ENCODE measurements at places on chromosomes 6 and 20. TPM values are rescaled to one million over a fixed set of nuclear protein-coding genes. Genes with fewer than 3 reads are reported as not detected.

GRCh38 chr6:150203871-150204545 lies 61.2 kb downstream of the PPP1R14C start:
- no peaks in the 10 kb centered on the region for H3K4me1 ChIP-seq
- H3K27ac ChIP-seq: no peak overlapping the region
- DNase-seq: no peak

DNA sequence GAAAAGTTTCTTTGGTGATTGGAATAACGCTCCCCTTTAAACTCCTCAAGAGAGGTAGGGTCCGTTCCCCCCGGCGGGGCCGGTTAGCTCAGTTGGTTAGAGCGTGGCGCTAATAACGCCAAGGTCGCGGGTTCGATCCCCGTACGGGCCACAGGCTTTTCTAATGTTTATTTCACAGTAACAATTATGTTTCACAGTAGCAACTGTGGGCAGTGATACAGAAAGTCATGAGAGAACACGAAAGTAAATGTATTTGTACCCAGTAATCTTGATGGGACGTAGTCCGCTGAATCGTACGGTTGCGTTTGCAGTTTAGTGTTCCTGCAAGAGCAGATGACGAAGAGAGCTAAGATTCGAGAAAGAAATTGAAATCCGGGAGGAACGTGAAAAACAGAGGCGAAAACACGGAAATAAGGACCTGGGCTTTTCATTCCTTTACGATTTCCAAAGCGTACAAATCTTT lies 505.5 kb downstream of the PRIM2 start:
- H3K27ac ChIP-seq: no peak overlapping the region
- H3K27me3 ChIP-seq: no peaks in the 10 kb centered on the region
- no peaks in the 10 kb centered on the region for H3K4me1 ChIP-seq

Gene AVP
- total RNA-seq: not detected

GRCh38 chr6:162372106-162372505 lies 355.5 kb downstream of the PRKN start:
- DNase-seq: no peak
- H3K4me1 ChIP-seq: no peaks in the 10 kb centered on the region
- H3K27me3 ChIP-seq: no peaks in the 10 kb centered on the region
- no peaks in the 10 kb centered on the region for H3K36me3 ChIP-seq

DNA sequence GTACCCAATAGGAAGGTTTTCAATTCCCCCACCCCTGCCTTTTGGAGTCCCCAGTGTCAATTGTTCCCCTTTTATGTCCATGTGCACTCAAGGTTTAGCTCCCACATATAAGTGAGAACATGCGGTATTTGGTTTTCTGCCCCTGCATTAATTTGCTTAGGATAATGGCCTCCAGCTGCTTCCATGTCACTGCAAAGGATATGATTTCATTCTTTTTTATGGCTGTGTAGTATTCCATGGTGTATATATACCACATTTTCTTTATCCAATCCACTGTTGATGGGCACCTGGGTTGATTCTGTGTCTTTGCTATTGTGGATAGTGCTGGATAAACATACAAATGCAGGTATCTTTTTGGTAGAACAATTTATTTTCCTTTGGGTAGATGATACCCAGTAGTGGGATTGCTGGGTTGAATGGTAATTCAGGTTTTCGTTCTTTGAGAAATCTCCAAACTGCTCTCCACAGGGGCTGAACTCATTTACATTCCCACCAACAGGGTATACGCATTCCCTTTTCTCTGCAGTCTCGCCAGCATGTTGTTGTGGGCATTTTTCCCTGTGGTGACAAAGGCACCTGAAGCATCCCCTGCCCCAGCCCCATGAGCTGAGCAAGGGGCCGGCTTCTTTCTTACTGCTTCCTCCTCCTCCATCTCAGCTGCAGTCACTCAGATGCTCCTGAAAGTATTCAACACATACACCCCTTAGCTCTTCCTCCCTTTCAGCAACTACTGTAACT lies 66.7 kb downstream of the ELOVL2 start:
- no peaks in the 10 kb centered on the region for H3K27me3 ChIP-seq
- H3K4me1 ChIP-seq: no peaks in the 10 kb centered on the region
- no peak for DNase-seq
- H3K4me3 ChIP-seq: no peak overlapping the region

Gene FBXO30
- total RNA-seq: 8.4 TPM

Gene GTSF1L
- total RNA-seq: not detected

Gene PAK5
- not detected for total RNA-seq

GRCh38 chr6:161302949-161303348 lies 29.1 kb upstream of the AGPAT4 start:
- H3K36me3 ChIP-seq: no peaks in the 10 kb centered on the region
- no peak for DNase-seq
- H3K4me3 ChIP-seq: no peak overlapping the region

Gene SNX21
- total RNA-seq: 1.2 TPM

All from CD8-positive, alpha-beta memory T cell (primary cell).